Stimulated activated CD8-positive, alpha-beta memory T cell treated with anti-CD3 and anti-CD28 coated beads, Interleukin-7, amount 100 ng/mL, for 24 hours (primary cell): ENCODE measurements at places on chromosomes 12 and 14.

- DNase-seq: no peak
Observed at GRCh38 chr12:122064025-122064777, 14.4 kb upstream of the MLXIP start.

DNA sequence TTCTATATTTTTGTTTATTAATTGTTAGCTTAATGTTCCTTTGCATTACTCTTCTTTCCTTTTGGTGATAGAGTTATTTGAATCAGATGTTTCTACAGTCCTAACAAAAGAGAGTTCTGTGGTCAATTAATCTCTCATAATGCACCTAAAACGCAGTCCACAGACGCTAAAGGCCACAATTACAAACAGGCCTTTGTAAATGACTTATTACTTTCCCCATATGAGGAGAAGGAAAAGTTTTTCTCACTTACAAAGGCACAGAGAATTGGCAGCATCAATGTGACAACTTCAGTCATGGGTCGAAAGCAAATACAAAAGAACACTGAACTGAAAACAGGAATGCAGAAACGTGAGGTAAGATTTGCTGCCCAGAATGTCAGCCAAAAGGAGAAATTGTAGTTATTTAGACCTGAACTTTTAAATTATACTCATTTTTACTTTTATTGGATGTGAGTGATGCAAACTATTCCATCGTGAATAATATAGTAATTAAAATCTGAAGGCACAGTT lies 142.0 kb upstream of the SYT10 start:
- DNase-seq: no peak

DNA sequence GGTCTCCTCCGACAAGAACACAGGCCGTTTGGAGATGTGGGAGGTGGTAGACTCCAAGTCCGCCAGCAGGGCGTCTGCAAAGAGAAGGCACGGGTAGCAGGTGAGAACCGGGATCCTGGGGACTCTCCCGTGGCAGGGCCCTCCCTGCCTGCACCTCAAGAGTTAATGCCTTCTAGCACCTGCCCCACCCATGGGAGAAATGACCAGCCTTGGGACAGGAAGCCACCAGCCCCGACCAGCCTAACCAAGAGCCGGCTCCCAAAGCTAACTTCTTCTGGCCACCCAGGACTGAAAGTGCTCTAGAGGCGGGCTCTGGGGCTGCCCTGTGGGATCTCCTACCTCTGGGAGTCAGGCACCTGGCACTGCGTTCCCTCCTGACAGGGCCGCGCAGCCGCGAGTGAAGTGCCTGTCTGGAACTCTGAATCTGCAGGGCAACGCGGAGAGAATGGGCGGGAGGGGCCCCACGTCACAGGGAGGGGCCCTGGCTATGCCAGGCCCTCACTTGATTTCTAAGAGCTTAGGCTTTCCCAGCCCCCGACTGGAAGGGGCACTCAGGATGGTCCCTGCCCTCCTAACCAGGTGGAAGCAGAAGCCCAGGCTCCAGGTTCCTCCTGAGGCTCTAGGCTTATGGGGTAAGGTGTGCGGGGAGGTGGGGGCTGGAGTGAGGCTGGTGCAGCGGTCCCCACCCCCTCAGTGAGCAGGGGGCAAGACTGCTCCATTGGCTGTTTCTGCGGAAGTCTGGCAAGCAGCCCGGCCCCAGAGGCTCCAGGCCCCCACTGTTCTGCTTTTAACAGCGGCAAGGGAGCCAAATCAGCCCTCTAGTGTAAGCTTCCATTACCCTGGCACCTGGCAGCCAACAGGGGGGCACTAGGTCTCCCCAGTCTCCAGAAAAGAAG lies 23.6 kb upstream of the RPLP0 start:
- DNase-seq: no peak

DNA sequence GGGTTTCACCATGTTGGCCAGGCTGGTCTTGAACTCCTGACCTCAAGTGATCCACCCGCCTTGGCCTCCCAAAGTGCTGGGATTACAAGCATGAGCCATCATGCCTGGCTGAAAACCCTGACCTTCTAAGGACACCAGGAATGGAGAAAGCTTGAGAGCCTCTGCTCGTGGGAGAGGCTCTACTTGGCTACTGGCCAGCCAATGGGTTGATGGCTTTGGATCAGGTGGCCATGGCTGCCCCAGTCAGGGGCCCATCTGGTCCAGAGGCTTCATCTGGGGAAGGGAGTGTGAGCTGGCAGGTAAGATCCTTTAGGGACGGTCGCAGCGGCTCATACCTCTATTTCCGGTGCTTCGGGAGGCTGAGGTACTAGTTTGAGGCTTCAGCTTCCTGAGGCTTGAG lies 42.5 kb upstream of the PPP1CC start:
- no peak for DNase-seq

GRCh38 chr12:130480887-130481286 lies 143.2 kb downstream of the PIWIL1 start:
- DNase-seq: no peak

DNA sequence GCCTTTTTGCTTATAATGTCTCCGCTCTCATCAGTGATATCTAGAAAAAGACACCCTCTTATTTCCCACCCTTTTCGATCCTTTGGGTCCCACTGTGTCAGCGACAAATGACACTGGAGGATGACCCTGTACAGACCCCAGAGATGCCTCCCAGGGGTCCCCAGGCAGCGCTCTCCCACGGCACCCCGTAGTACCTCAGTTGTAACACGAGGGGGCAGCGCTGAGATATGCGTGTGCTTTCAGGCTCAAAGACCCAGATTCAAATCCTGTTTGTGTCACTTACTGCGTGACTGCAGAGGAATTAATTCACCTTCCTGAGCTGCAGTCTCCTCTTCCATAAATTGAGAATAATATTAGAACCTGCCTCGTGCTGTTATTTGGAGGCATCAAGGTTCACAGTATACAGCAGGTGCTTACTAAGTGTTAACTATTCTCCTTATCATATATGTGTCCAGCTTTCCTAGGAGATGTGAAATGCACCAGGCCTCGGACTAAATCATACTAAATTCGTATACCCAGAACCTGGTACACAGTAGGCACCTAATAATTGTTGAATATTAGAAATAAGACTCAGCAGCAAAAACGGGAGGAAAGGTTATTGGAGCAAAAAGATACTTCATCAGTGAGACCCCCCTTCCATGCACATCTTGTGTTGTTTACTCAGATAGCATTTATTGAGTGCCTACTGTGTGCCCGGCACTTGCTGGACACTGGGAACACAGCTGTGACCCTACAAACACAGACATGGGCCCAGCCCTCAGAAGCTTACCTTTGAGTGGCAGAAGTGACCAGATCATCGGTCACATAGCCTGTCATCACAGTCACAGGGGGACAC lies 99.9 kb downstream of the PHETA1 start:
- no peak for DNase-seq

- DNase-seq: no peak
Observed at GRCh38 chr12:118611770-118612169, 235.4 kb downstream of the SUDS3 start.
